ENCODE measurements at places on chromosomes 5 and 9.
A peak's percentile ranks its signal among the peaks of the same experiment; 100 is the strongest.

DNA sequence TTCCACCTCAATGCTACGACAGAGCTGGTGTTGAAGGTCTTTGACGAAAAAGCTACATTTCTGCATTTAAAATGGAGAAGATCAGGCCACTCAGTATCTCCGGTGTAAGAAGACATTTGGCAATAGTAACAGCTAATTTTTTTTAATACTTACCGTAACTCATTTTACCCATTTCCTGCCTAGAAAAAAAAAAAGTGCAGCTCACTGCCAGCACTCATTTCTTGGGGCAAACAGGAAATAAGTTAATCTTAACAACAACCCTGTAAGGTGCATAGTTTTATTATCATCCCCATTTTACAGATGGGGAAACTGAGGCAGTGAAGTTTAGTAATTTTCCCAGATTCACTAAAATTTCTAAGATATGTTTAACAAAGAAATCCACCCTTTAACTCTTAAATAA is 27.4 kb upstream of the KCNMB1 start:
- peaks cover 9% of the 10 kb centered on the region for H3K4me1 ChIP-seq

- H3K36me3 ChIP-seq: peaks cover 41% of the 10 kb centered on the region
- no peak for DNase-seq
- no peak overlapping the region for H3K4me3 ChIP-seq
- H3K4me1 ChIP-seq: peaks cover 24% of the 10 kb centered on the region
These were observed 36.3 kb downstream of the CD180 start for GRCh38 chr5:67160272-67160671.

GRCh38 chr5:168706655-168707069 is 127.5 kb upstream of the PANK3 start:
- H3K4me3 ChIP-seq: no peak overlapping the region
- no peak overlapping the region for H3K27ac ChIP-seq
- H3K27me3 ChIP-seq: no peaks in the 10 kb centered on the region

GRCh38 chr9:2241836-2242741 is 226.9 kb downstream of the SMARCA2 start:
- H3K4me3 ChIP-seq: peak overlapping the region; percentile 54
- H3K27me3 ChIP-seq: no peaks in the 10 kb centered on the region
- DNase-seq: peak; percentile 79
- peaks cover 21% of the 10 kb centered on the region for H3K4me1 ChIP-seq

DNA sequence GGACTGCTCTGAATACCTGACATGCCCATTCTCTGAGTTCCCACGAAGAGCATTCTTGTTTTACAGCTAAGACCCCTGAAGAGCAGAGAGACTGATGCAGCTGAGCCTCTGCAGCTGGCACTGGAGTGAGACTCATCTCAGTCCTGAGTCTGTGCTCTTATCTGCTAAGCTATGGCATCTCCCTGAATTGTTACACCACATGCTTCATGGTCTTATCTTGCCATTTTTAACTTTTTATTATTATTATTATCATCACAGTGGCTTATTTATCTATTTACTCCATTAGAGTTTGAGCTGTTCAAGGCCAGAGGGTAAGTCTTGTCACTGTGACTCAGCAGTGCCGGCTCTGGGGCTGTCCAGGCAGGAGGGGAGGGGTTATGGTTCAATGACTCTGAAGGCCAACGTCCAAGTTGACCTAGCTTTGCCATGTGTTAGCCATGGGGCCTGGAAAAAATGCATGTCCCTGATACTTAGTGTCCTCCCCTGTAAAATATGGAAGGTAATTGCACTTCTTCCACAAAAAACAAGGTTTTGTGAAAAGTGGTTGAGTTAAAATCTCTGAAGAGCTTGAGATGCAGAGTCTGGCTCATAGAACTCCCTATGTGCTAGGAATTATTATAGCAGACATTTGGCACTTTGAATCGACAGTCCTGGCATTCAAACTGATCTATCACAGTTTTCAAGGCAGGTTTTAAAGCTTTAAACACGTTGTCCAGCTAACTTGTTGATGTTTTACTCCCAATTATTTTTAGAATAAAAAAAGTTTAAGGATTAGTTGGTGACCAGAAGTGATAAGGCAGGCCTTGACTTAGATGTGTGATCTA is 94.6 kb downstream of the ALDH1A1 start:
- no peaks in the 10 kb centered on the region for H3K36me3 ChIP-seq
- H3K4me1 ChIP-seq: peaks cover 15% of the 10 kb centered on the region
- H3K27me3 ChIP-seq: no peaks in the 10 kb centered on the region
- no peak overlapping the region for H3K4me3 ChIP-seq
